ENCODE measurements at places on chromosomes 13 and 19. TPM values are rescaled to one million over a fixed set of nuclear protein-coding genes. Genes with fewer than 3 reads are reported as not detected.

ZNF177 gene
- total RNA-seq = 11.2 TPM

MADCAM1 gene
- total RNA-seq = 7.5 TPM

NCR1 gene
- not detected for total RNA-seq

DNA sequence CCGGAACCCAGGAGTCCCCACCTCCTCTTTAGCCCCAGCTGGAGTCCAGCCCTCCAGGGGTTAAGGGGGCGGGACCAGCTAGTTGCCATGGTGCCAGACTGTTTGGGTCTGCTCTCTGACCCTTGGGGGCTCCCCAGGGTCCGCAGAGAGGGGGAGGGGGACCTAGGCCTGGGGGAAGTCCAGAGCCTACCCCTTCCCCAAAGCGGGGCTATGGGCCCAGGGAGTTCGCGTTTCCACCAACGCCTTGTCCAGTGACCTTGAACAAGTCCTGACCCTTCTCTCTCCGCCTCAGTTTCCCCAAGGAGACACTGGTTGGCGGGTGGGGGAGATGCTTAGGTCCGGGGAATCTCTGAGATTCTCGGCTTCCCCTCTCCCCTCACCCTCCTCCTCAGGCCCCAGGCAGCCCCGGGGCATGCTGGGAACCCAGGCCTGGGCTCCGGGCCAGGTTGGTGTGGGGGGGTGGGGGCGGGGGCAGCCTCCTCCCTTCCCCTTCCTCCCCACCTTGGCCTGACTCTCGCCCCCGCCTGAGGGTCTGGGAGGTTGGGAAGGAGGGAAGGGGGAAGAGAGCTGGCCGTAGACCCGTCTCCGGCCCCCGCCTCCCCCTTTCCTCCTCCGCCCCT, 2.6 kb upstream of the SPACA6 start:
- peak; percentile 69 for DNase-seq

DNA sequence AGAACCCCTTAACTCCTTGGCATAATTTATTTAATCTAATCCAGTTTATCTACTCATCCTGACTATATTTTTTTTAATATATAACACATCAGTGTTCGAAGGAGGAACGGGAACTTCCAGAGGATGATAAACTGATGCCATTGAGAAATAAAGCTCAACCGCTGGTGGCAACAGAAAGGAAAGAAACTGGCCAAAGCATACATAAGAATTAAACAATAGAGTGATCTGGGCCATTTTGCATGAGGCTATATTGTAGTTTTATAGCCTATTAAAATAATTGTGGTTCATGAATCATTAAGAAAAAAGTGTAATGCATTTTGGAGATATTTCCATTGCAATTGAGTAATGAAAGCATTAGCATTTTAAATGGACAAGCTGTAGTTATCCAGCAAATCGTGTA, 94.2 kb downstream of the FRY start:
- no peak for DNase-seq

GRCh38 chr19:40933025-40933424, 51.0 kb upstream of the CYP2A7 start:
- DNase-seq = no peak

All from dorsolateral prefrontal cortex (tissue), 122 donors.